Colonic mucosa (tissue), 4 donors: ENCODE measurements at places on chromosomes 6 and 20. TPM values are rescaled to one million over a fixed set of nuclear protein-coding genes. Genes with fewer than 3 reads are reported as not detected.

Gene CDH26
- 0.27 TPM for total RNA-seq

- H3K27me3 ChIP-seq, result no peaks in the 10 kb centered on the region
- DNase-seq, result no peak
- no peaks in the 10 kb centered on the region for H3K36me3 ChIP-seq
- H3K4me3 ChIP-seq, result no peak overlapping the region
Measured at GRCh38 chr20:62359491-62360121, 7.5 kb downstream of the LAMA5 start.

- H3K4me3 ChIP-seq, result no peak overlapping the region
- DNase-seq, result no peak
- H3K27me3 ChIP-seq, result no peaks in the 10 kb centered on the region
- H3K27ac ChIP-seq, result no peak overlapping the region
- H3K4me1 ChIP-seq, result no peaks in the 10 kb centered on the region
Measured at GRCh38 chr6:140070846-140071473, 696.5 kb upstream of the CITED2 start.

Gene C6orf141
- 11.2 TPM for total RNA-seq

Gene KHDRBS2
- 0.52 TPM for total RNA-seq

DNA sequence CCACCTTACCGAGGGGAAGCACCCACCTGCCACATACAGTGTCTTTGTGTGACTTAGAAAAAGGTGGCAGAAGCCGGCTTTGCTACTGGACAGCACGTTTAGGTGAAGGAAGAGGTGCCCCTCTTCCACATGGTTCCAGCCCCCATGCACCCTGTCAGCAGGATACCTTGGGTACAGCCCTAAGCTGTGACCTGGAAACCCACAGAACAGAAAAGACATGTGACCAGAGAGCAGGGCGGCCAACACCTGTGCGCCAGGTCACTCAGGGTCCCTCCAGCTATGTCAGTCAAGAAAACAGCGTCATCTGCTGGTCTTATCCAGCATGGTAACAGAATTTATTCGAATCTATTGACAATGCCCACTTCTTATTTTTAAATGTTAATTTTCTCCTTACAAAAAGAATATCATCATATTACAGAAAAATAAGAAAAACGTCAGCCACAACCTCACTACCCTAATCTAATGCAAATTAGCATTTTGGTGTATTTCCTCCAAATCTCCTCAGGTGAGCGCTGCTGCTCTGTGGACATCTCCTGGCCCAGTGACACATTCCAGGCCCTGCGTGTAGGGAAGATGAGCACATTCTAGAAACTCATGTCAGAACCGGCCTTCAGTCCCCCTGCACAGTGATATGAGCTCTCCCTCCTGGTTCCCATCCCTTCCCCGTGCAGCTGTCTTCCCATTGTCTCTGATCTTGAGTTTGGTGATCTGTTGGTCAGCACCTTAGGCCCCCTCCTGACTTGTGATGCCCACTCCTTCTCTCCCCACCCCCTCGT lies 37.2 kb downstream of the GTF2H5 start:
- no peaks in the 10 kb centered on the region for H3K4me1 ChIP-seq
- no peaks in the 10 kb centered on the region for H3K27me3 ChIP-seq
- no peak overlapping the region for H3K27ac ChIP-seq
- H3K4me3 ChIP-seq, result no peak overlapping the region
- no peaks in the 10 kb centered on the region for H3K36me3 ChIP-seq

- no peak for DNase-seq
- no peak overlapping the region for H3K4me3 ChIP-seq
- no peaks in the 10 kb centered on the region for H3K4me1 ChIP-seq
Measured at GRCh38 chr6:111052171-111052570, 35.1 kb upstream of the SLC16A10 start.

Gene MUC22
- not detected for total RNA-seq

Gene CARMIL1
- 38.6 TPM for total RNA-seq

- peak overlapping the region; percentile 56 for H3K4me3 ChIP-seq
- no peak for DNase-seq
- H3K4me1 ChIP-seq, result peaks cover 14% of the 10 kb centered on the region
- peaks cover 38% of the 10 kb centered on the region for H3K27me3 ChIP-seq
- no peaks in the 10 kb centered on the region for H3K36me3 ChIP-seq
Measured at GRCh38 chr6:127515234-127515793, 3.8 kb downstream of the MTCL3 start.

- H3K4me3 ChIP-seq, result no peak overlapping the region
- DNase-seq, result no peak
- no peak overlapping the region for H3K27ac ChIP-seq
- no peaks in the 10 kb centered on the region for H3K36me3 ChIP-seq
- H3K27me3 ChIP-seq, result no peaks in the 10 kb centered on the region
Measured at GRCh38 chr6:7129784-7130569, 22.2 kb downstream of the RREB1 start.

Gene SGK2
- total RNA-seq, result 82.3 TPM

DNA sequence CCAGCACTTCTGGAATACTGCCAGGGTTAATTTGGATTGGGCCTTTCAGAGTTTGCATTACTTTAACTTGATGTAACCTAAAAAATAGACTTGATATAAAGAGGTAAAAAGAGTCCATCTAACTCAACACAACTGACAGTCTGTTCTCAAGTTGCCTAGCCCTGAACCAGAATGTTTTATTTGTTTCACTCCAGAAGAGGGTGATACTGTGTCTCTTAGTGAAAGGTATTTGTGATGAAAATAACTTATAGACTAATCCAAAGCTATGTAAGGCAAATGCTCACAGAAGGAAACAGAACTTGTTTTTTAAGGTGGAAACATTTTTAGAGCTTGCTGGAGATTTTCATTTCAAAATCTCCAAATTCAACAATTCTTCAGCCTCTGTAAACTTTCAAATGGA lies 469.1 kb upstream of the RUNX2 start:
- H3K4me1 ChIP-seq, result no peaks in the 10 kb centered on the region
- no peak for DNase-seq
- no peaks in the 10 kb centered on the region for H3K36me3 ChIP-seq
- no peaks in the 10 kb centered on the region for H3K27me3 ChIP-seq
- H3K4me3 ChIP-seq, result no peak overlapping the region

DNA sequence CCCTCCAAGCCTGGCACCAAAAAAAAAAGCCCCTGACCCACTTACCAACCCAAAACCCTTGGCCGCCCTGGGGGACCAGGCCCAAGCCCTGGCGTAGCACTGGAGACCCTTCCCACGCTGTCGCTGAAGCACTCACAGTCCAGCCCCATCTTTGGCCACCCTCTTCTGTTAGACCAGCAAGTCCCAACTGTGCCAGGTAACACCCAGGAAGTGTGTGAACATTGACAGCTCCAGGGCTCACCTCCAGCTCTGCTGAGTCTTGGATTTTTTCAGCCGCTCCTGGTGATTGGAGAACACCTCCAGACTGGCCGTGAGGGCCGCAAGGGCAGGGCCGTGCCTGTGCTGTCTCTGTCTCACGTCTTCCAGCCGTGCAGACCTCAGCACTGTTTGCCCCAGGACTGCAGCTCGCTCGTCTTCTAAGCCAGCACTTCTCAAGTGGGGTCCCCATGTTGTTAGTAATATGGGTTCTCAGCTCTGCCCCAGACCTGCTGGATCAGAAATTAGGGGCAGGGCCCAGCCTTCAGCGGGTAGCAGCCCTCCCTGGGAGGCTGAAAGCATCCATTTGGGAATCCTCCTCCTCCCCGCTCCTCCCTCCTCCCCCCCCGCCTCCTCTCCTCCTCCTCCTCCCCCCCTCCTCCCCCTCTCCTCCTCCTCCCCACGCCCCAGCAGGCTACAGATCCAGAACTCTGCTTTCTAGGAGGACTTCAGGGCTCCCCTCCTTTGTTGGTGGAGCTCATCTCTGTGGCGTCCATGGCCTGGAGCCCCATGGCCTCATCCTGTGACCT lies 18.1 kb downstream of the NPEPL1 start:
- DNase-seq, result peak; percentile 12
- no peak overlapping the region for H3K27ac ChIP-seq
- H3K27me3 ChIP-seq, result no peaks in the 10 kb centered on the region
- no peaks in the 10 kb centered on the region for H3K4me1 ChIP-seq
- H3K36me3 ChIP-seq, result no peaks in the 10 kb centered on the region
- no peak overlapping the region for H3K4me3 ChIP-seq

- no peaks in the 10 kb centered on the region for H3K27me3 ChIP-seq
- DNase-seq, result no peak
- no peaks in the 10 kb centered on the region for H3K4me1 ChIP-seq
Measured at GRCh38 chr6:72218125-72218524, 331.8 kb downstream of the RIMS1 start.

DNA sequence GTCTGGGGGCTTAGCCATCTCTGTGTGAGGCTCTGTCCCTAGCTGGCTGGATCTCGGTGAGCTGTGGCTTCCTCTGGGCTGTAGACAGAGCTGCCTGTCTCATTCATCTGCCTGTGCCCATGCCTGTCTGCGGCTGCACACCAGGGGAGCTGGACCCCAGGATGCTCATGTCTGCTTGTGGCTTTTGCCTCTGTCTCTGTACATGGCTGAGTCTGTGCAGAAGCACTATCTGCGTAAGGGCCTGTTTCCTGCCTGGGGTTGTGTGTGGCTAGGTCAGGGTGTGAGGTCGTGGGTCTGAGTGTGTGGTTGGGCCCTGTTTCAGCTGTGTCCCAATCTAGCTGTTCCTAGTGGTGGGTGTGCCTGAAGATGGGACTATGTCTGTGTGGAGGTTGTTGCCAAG lies 68.2 kb downstream of the CDH22 start:
- H3K4me1 ChIP-seq, result no peaks in the 10 kb centered on the region
- H3K4me3 ChIP-seq, result no peak overlapping the region
- H3K27me3 ChIP-seq, result peaks cover 6% of the 10 kb centered on the region
- no peaks in the 10 kb centered on the region for H3K36me3 ChIP-seq
- no peak overlapping the region for H3K27ac ChIP-seq
- no peak for DNase-seq

- no peak overlapping the region for H3K4me3 ChIP-seq
- no peaks in the 10 kb centered on the region for H3K27me3 ChIP-seq
- H3K27ac ChIP-seq, result no peak overlapping the region
- no peaks in the 10 kb centered on the region for H3K4me1 ChIP-seq
- no peaks in the 10 kb centered on the region for H3K36me3 ChIP-seq
- DNase-seq, result no peak
Measured at GRCh38 chr6:82875573-82876185, 190.0 kb downstream of the UBE3D start.

Gene IMPG1
- total RNA-seq, result not detected

GRCh38 chr6:34897130-34897529 lies 8.1 kb downstream of the ANKS1A start:
- H3K27me3 ChIP-seq, result no peaks in the 10 kb centered on the region
- no peak overlapping the region for H3K4me3 ChIP-seq
- no peaks in the 10 kb centered on the region for H3K4me1 ChIP-seq
- no peak overlapping the region for H3K27ac ChIP-seq
- DNase-seq, result no peak

Gene NOP56
- 66.3 TPM for total RNA-seq

Gene NKX2-2
- total RNA-seq, result 1.6 TPM

Gene MOG
- total RNA-seq, result not detected

GRCh38 chr20:46433051-46433450 lies 26.6 kb upstream of the ELMO2 start:
- no peaks in the 10 kb centered on the region for H3K36me3 ChIP-seq
- H3K4me3 ChIP-seq, result no peak overlapping the region
- no peaks in the 10 kb centered on the region for H3K4me1 ChIP-seq
- no peak overlapping the region for H3K27ac ChIP-seq
- DNase-seq, result no peak
- H3K27me3 ChIP-seq, result no peaks in the 10 kb centered on the region

DNA sequence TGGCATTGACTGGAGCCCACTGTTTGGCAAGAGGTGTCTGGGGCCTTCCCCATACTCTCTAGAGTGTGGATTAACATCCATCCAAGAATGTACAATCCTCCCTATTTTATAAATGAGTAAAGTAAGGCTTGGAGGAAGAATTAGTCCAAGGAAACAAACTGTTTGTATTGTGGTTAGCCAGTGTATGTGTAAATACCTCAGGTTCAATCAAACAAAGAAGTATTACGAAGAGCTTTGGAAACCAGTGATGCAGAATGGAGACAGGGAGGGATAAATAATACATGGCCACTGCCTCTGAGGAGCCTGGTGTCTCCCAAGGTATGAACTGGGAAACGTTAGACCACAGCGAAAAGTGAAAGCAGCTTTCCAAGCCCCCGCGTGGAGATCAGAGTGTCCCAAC lies 226.6 kb upstream of the RIN2 start:
- H3K4me3 ChIP-seq, result no peak overlapping the region
- no peak overlapping the region for H3K27ac ChIP-seq
- DNase-seq, result no peak
- H3K36me3 ChIP-seq, result no peaks in the 10 kb centered on the region
- no peaks in the 10 kb centered on the region for H3K27me3 ChIP-seq

Gene PI3
- total RNA-seq, result 93.4 TPM

Gene ADGRF5
- 3.3 TPM for total RNA-seq

GRCh38 chr6:52639493-52639892 lies 31.4 kb upstream of the TMEM14A start:
- H3K36me3 ChIP-seq, result no peaks in the 10 kb centered on the region
- DNase-seq, result no peak
- H3K4me3 ChIP-seq, result no peak overlapping the region
- H3K27me3 ChIP-seq, result no peaks in the 10 kb centered on the region
- H3K4me1 ChIP-seq, result no peaks in the 10 kb centered on the region

- no peaks in the 10 kb centered on the region for H3K36me3 ChIP-seq
- no peak overlapping the region for H3K4me3 ChIP-seq
- DNase-seq, result no peak
- no peaks in the 10 kb centered on the region for H3K27me3 ChIP-seq
- H3K4me1 ChIP-seq, result no peaks in the 10 kb centered on the region
- H3K27ac ChIP-seq, result no peak overlapping the region
Measured at GRCh38 chr20:24814556-24815195, 134.4 kb upstream of the CST7 start.

DNA sequence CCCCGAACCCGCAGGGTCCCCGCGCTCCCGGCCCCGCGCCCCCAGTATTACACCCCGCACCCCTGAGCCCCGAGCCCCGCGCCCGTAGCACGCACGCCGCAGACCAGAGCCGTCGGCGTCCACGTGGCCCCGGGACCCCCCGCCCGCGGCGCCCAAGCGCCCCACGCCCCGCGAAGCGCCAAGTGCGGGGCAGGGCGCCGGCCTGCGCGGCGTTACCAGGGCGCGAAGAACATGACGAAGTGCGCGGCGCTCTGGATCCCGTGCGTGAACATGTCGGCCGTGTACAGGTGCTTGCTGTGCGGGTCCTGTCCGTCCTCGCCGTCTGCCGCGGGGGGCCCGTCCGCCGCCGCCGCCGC lies 312 bp downstream of the TXNDC5 start:
- H3K36me3 ChIP-seq, result no peaks in the 10 kb centered on the region
- peak overlapping the region; percentile 74 for H3K4me3 ChIP-seq

GRCh38 chr6:1619098-1619672 lies 9.5 kb downstream of the FOXC1 start:
- H3K27ac ChIP-seq, result no peak overlapping the region
- H3K36me3 ChIP-seq, result no peaks in the 10 kb centered on the region
- peaks cover 49% of the 10 kb centered on the region for H3K27me3 ChIP-seq
- no peak for DNase-seq

GRCh38 chr6:6074190-6074589 lies 67.5 kb upstream of the NRN1 start:
- no peaks in the 10 kb centered on the region for H3K36me3 ChIP-seq
- H3K27me3 ChIP-seq, result no peaks in the 10 kb centered on the region
- DNase-seq, result no peak
- H3K4me1 ChIP-seq, result no peaks in the 10 kb centered on the region
- no peak overlapping the region for H3K27ac ChIP-seq

- DNase-seq, result no peak
- peak overlapping the region; percentile 33 for H3K27ac ChIP-seq
- H3K4me1 ChIP-seq, result peaks cover 5% of the 10 kb centered on the region
Measured at GRCh38 chr6:139706912-139707311, 332.5 kb upstream of the CITED2 start.

- no peak overlapping the region for H3K4me3 ChIP-seq
- no peak overlapping the region for H3K27ac ChIP-seq
- no peaks in the 10 kb centered on the region for H3K4me1 ChIP-seq
- peak; percentile 38 for DNase-seq
Measured at GRCh38 chr6:112037783-112038216, 16.1 kb upstream of the CCN6 start.
